ENCODE measurements at places on chromosomes 5 and 9.
A peak's percentile ranks its signal among the peaks of the same experiment; 100 is the strongest.

- DNase-seq, result peak; percentile 17
Measured at GRCh38 chr9:129889122-129889940, 54.1 kb downstream of the USP20 start.

DNA sequence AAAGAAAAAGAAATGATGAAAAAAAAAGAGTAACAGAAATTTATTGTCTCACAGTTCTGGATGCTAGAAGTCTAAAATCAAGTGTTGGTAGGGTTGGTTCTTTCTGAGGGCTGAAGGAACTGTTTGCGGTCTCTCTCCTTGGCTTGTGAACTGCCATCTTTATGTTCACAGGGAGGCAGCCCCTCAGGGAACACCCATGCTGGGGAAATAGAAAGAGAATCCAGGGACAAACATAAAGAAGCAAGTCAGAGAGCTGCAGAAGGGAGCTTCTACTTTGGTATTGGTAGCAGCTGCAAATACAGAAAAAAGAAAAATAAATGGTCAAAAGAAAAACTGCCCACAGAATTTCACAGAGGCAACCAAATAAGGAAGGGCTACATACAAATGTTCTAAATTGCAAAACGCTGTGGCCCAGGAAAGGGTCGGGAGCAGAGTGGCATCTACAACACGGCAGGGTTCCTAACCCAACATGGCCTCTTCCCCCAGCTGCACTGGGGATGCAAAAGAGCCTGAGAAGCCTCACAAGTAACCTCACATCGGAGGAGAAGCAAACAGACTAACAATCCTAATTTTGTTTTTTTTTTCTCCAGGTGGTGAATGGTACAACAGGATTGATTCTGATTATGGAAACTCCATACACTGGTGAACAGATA lies 37.4 kb downstream of the ELOVL7 start:
- DNase-seq, result no peak

DNA sequence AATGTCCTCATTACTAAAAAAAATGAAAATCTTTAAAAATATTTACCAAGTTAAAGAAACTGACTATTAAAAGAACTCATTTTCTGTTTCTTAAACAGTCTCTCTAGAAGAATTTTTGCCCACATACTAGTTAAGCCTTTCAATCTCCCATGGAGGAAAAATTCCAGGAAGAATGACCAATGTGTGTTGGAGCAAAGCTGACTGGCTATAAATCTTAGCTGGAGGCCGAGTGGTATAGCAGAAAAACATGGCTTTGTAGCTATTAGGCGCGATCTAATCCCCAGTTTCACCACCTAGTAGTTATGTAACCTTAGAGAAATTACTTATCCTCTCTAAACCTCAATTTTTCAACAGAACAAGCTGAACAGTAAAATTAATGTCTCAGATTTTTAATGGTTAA lies 135.5 kb upstream of the PRLR start:
- no peak for DNase-seq

- DNase-seq, result no peak
Measured at GRCh38 chr9:124078641-124079040, 67.1 kb downstream of the LHX2 start.

DNA sequence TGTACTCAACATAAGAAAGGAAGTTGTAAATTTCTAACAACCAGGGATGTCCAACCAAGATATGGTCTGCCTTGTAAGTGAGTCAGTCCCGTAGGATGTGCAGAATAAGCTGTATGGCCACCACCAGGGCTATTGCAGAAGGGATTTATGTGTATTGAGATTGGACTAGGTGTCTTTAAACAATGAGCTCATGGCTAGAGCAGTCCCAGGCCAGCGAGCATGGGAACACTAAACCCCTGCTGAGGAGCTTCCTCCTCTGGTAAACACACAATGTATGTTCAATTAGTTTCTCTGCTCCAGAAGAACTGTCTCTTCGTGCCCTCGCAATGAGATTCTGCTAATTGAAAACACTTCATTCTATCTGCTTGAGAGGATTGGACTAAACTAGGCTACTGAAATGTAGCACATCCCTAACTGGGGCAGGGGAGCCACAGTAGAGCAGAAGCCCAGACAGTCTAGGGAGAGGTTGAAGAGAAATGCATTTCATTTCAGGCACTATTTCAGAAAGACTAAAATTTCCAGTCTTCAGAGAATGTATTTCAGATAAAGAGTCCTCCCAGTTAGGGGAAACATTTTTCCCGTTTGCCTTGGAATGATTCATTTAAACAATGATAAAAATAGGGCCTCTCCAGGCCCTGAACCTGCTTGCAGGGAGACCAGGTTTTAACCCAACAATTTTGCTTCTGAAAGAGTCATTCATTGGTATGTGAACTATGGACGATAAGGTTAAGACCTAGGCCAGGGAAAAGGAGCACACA lies 154.7 kb downstream of the FAM114A2 start:
- no peak for DNase-seq

GRCh38 chr9:133057553-133057952 lies 4.2 kb upstream of the CEL start:
- no peak for DNase-seq

DNA sequence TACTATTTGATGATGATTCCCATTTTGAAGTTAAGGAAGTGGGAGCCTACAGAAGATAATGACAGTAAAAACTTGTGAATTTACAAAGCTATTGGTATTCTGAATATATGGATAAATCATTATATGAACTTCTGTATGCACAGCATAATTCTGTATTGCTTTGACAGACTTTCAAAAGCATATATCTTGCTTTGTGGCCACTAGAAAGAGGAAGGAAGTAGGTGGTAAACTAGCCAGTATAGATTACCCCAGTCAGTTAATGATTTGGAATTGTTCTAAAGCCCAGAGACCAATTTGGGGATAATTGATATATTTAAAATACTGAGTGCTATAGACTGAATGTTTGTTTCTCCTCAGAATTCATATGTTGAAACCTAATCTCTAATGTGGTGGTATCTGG lies 53.0 kb downstream of the NR2F1 start:
- no peak for DNase-seq

DNA sequence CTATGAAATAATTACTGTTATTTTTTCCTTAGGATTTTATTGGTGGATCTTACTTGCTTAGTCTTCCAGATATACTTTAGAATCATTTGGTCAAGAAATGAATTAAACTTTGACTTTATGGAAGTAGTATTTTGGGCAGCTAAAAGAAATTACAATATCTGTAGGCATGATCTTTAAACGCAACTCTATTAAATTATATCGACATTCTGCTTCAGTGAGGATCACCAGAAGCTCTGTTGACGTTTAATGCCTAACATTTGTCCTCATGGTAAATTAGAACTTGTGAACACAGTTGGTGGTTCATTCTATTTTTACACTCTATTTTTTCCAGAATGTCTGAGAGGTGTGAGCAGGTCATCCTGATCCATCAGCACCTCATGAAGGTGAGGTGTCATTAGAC lies 211.6 kb downstream of the TMEM167A start:
- DNase-seq, result no peak

DNA sequence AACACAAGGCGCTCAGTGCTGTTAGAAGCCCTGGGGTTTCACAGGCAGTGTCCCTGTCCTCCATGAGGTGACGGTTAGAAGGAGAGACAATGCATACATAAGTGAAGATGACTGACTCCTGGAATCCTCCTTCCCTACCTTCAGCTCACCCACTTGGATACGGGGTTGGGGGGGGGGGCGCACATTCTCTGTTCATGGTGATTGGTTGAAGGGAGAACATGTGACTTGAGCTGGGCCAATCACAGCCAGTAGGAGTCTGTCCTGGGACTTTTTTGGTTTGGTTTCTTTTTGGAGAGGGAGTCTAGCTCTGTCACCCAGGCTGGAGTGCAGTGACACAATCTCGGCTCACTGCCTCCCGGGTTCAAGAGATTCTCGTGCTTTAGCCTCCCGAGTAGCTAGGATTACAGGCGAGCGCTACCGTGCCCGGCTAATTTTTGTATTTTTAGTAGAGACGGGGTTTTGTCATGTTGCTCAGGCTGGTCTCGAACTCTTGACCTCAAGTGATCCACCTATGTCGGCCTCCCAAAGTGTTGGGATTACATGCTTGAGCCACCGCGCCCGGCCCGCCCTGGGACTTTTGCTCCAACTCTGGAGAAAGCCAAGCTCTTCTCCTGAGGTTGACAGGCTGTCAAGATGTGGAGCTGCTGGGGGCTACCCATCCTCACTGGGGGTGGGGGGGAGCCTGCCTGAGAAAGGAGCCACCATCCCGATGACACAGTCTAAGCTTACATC lies 30.8 kb downstream of the SH3PXD2B start:
- DNase-seq, result no peak

- no peak for DNase-seq
Measured at GRCh38 chr9:79574136-79574535, 2.4 kb downstream of the TLE4 start.

DNA sequence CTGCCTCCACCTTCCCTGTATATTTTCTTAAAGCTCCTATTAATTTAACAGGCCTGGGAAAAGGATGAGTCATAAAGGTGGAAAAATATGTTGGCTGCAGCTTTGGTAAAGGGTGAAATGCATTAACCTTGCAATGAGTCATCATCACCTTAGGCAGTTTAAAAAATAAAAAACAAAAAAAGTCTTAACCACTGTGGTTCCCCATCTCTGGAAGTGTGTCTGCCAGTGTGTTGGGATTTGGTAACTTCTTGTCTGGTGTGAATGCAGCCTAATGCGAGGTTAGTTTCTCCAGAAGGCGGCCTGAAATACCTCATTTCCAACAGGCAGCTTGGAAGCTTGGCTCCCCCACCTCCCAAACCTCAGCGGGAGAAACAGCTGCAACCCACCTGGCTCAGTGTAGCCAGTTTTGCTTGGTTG lies 265.3 kb upstream of the GAS1 start:
- DNase-seq, result no peak

DNA sequence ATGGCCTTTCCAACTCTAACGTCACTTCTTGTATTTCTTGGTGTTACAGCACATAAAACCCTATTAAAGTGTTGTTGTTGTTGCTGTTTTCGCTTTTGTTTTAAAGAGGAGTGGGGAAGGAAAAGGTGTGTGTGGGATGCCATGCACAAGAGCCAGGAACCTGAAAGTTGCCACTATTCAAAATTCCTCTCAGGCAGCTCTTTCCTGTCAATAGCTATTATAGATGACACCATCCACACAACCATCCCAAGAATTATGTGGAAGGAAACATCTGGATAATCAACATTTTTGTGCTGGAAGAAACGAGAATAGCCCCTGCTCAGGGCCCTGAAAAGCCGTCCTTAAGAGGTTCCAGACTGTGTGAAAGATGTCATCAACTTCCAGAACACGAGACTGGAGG lies 79.3 kb downstream of the SHB start:
- DNase-seq, result no peak

DNA sequence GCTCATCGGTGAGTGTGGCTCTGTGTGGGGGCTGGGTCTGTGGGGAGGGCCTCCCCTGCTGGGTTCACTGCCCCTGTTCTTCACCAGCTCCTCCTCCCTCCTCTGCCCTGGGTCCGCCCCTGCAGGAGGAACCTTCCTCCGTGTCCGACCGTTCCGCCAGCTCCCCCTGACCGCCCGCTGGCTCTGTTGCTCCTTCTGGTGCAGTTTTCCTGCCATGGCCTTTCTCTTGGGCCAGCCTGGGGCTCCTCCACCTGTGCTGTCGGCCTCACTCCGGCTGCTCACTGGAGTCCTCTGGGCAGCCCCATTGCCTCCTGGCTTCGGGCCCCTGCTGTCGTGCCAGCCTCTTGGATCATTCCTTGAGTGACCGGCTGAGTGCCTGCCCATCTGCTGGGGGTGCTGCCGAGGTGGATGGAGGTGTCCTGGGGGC lies 12.3 kb downstream of the RNU6ATAC start:
- DNase-seq, result no peak

DNA sequence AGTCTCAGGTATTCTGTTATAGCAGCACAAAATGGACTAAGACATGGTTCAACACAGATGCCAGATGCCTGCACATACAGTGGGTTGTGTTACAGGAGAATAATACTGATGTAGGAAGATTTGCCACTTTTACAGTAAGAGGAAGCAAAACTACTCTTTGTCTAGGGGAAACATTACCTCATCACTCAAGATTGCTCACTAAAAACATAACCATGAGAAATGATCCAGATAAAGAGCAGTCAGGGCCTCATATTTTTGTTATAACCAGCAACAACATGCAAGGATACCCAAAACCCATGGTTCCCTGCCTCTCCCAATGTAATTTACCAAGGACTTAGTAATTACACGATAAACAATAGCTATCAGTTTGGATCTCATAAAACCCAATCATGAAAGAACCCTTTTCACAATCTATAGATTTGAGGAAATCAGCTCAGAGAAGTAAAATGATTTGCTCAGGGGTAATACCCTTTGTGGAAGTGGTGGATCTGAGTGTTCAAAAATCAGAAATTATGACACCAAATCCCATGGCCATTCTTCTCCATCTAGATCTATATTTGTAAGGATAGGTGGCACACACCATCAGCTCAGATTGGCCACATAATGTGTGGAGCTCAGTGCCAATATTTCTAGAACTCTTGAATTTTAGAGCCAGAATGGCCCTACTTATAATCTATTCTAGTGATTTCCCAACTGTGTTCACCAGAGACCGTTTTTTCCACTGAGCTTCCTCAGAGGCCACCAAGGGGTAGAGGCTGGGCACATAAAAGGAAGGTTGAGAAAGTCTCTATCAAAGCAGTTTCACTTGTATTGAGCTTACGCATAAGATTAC lies 27.8 kb downstream of the DPYSL3 start:
- DNase-seq, result no peak

GRCh38 chr5:74497706-74498105 lies 142.8 kb downstream of the ENC1 start:
- DNase-seq, result no peak

DNA sequence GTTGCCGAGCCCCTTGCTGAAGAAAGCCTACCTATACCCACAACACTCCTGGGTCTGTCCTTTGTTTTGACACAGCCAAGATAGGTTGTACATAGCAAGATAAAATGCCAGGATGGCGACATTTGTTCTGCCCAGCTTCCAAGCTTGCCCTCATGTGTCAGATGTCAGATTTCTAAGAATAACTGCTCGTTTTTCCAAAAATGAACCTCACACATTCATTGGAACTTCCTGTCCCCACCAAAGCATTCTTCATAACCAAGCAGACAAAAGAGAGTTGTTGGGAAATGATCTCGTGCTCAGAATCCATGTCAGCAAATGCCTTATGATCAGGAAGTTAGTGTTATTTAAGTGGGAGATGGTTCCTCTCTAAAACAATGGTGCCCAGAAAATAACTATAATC lies 210.1 kb downstream of the ZNF608 start:
- DNase-seq, result no peak

- no peak for DNase-seq
Measured at GRCh38 chr5:39624268-39624886, 199.6 kb upstream of the DAB2 start.

GRCh38 chr5:179306191-179307012 lies 38.9 kb downstream of the ADAMTS2 start:
- no peak for DNase-seq

GRCh38 chr9:122606587-122606986 lies 8.0 kb upstream of the OR1Q1 start:
- DNase-seq, result no peak

GRCh38 chr9:98610711-98611110 lies 98.0 kb downstream of the GABBR2 start:
- no peak for DNase-seq

- no peak for DNase-seq
Measured at GRCh38 chr5:68253624-68254585, 38.3 kb downstream of the PIK3R1 start.

All from activated CD4-positive, alpha-beta T cell treated with anti-CD3 and anti-CD28 coated beads, Interleukin-2, amount 50 U/mL, for 4 hours (primary cell).